ENCODE measurements at places on chromosomes 6 and 20.

DNA sequence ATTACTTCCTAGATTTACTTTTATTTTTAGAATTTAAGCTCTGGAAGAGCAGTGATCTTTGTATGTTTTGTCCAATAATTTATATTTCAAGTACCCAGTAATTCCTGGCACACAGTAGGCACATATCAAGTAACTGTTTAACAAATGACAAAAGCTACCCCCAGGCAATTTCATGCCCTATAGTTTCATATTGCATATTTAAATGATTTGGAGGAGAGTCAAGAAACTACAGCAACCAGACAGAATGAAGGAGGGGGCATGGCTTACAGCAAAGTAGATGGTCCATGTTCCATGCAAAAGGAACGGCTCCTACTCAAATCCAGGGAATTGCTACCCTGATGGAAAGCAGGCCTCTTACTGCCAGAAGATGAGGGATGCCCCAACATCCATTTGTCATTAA, 113.5 kb downstream of the ARHGAP18 start:
- DNase-seq, result no peak

- DNase-seq, result no peak
Observed at GRCh38 chr20:6051505-6051904, 2.4 kb downstream of the LRRN4 start.

DNA sequence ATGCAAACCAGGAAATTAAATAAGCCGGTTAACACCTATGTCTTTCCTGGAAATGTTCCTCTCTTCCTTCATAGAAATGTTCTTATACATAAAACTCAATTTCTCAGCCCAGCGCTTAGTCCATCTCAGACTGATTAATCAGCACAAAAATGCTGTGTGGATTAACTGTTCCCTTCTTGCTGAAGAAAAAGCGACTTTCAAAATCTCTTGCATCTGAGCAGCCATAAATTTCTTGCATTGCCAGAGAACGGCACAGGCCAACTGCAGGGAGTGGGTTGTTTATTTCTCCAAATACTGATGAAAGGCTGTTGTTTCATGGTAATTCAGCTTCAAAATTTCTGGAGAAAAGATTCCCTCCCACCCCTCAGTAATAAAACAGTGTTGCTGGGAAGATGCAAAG, 517.6 kb downstream of the BTBD3 start:
- no peak for DNase-seq

DNA sequence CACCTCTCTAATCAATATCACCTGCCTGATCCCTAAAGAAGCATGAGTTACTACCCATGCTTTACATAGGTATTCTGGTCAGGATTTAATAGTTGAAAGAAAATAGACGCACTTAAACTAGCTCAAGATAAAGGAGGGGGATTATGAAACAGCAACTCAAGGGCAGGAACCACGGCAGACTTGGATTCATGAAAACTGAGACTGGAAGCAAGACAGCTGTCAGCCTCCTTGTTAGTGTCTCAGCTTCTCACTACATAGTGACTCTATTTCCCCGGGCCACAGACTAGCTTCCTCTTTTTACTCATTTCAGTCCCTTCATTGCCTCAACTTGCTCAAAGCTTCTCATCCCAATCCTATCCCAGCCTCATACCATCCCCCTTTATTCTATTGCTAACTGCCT, 4.3 kb upstream of the SH3BGRL2 start:
- DNase-seq, result no peak

DNA sequence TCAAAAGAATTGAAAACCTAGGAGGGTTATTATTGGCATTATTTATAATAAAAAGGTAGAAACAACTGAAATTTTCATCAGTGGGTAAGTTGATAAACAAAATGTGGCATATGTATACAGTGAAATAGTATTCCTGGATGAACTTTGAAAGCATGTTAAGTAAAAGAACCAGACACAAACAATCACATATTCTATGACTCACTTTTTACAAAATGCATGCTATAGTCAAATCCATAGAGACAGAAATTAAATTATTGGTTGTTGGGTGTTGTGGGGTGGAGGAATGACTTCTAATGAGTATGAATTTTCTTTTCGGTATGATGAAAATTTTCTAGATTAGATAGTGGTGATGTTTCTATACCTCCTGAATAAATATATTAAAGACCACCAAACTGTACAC, 94.6 kb downstream of the LRRC1 start:
- DNase-seq, result no peak

DNA sequence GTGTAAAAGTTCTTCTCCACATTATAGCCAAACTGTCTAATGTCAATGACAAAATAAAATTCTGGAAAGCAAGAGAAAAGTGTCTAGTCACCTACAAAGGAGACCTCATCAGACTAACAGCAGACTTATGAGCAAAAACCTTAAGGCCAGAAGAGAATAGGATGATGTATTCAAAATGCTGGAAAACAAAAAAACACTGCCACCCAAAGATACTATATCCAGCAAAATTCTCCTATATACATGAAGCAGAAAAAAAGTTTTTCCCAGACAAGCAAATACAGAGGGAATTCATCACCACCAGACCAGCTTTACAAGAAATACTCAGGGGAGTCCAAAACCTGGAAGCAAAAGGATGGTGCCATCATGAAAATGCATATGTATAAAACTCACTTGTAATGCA, 755.6 kb upstream of the CITED2 start:
- no peak for DNase-seq

DNA sequence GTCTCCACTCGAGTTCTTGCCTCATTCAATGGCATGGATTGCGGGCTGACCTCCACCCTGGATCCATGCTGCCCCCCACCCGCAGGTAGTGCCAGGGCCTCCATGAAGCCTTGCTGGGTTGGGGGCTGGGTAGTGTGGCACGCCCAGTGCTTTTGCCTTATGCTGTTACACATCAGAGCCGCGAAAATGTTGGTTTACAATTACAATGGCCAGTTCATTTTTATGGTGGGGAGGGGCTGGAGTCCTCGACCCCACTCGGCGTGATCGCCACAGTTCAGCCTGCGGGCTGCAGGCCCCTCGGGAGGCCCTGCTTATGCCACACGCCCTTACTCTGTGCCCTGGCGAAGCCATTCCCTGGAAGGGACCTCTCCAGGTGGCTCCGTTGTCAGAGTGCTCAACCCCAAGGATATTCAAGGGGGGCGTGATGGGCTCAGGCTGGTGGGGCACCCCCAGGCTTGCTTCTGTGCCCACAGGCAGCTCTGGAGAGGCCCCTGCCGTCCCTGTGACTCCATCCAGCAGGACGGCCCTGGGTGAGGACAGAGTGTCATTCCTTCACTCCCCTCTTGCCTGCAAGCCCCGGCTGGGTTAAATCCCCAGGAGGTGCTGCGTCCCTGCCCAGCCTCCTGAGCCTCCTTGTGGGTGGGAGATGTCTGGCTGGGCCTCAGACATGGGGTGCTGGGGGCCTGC, 14.8 kb downstream of the ITPA start:
- DNase-seq, result no peak

DNA sequence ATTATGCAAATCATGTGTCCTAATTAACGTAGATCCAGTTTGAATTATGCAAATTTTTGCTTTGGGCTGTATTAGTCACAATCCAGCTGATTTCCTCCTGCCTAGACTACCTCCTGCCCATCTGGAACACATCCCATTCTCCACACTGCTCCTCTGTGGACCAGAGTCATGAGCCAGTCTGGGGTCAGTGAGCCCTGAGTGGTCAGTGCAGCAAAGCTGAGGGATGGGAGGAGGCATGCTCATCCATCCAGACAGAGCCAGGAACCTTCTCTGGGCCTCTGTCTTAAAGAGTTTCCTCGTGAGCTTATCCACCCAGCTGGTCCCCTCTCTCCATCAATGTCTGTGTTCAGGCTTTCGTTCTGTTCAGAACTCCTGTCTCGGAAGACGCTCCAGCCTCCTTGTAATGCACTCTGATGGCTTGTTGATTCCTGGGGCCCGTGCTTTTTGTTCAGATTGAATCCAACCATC, 747.8 kb downstream of the PTPRT start:
- no peak for DNase-seq

DNA sequence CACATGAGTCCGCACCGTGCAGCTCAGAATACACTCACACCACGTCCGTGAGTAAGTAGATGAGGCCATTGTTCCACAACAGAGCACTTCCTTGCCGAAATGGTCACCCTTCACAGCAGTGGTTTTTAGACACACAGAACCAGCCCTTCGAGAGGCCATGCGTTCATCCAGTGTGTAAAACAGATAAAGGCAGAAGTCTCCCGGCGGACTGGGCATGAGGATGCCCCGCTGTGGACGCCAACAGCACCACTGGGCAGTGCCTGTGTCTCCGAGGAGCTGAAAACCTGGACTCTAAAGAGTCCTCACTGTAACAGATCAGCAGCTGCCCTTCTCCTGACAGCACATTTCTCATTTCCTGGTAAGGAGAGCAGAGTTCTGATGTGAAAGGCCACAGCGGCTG, 75.2 kb downstream of the WDR27 start:
- DNase-seq, result no peak

- DNase-seq, result no peak
Observed at GRCh38 chr20:48681201-48681872, 146.5 kb downstream of the PREX1 start.

- DNase-seq, result no peak
Observed at GRCh38 chr20:3447321-3447720, 23.5 kb upstream of the ATRN start.

DNA sequence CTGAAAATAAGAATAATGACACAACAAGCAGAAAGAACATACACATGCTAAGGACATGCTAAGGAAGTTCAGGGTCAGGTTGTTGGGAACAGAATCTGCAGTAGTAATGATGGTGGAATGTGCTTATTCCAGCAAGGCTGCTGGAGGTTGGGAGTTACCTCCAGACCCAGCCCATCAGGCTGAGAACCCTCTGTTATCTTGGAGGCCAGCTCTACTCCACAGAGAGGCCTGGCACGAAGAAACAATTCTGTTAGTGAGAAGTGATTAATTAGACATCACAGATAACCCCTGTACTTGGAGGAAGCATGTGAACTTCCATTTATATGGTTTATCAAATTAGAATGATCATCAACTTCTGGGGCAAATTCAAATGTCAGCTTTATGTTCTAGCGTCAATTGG, 22.1 kb upstream of the ARHGAP18 start:
- DNase-seq, result no peak

DNA sequence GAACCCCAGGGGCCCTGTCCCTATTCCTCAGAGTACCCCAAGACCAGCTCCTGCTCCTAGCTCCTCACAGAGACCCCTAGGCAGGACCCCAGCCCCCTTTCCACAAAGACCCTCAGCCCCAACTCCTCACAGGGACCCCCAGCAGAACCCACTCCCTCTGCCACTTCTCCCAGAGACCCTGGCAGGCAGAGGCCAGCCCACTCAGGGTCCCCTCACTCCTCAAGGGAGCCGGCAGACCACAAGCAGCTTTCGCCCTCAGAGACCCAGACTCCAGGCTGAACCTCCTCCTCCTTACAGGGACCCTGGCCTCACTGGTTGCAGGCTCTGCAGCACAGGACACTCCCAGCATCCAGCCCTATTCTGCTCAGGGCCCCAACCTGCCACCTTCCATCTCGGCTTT, 575 bp downstream of the SLC44A4 start:
- no peak for DNase-seq

DNA sequence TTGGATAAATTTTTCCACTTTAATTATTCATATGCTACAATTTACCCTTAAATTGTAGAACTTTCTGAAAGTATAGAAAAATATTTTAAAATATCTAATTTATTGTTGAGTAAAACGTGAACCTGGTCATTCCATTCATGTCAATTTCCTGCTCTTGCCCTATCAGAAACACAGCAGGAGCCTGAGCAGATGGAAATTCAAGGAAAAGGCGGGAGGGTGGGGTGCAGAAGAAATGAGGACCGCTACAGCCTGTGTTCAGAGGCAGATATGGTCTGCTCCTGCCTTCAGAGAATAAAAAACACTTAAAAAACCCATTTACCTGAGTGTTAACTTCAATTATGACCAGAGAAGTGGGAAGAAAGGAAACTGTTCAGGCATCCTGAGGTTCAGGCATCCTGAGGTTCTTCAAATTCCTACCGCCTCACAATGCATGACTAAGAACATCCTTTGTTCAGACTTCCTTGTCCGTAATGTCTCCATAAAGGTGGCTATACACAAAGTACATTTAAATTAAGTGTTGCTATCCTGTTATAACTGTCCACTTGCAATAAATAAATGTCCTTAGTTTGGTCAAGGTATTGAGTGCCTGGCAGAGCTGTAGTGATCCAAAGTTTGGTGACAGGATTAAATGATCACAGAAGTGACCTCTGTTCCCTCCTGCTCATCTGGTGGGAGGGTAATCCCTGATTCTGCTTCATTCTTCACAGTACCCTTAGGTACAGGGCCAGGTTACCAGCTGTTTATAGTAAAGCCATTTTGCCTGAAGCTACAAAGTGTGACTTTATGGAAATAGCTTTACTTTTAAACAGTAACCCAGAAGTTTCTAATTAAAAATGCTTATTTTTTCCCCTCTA, 109.1 kb downstream of the MAN1A1 start:
- DNase-seq, result no peak

GRCh38 chr6:73614802-73615201, 39.0 kb downstream of the SLC17A5 start:
- no peak for DNase-seq

DNA sequence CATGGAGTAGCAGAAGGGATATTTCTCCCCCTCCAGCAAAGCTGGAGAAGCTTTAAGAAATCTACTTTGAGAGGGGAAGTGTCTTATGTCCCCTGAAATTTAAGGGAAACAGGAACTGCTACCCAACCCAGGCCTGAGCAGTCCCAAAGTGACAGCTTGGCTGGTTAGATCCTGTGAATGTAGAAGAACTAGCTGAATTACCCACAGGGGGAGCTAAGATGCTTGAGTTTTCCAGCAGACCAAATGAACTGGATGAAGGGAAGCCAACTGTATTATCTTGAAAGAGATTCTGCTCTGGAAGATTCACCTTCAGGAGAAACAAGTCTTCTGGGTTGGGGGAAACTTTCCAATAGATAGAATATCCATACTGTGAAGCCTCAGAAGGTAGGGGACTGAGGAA, 303.3 kb upstream of the MMS22L start:
- DNase-seq, result no peak

GRCh38 chr6:108168090-108168463, 2.3 kb downstream of the NR2E1 start:
- no peak for DNase-seq

GRCh38 chr6:137853569-137854213, 13.4 kb upstream of the TNFAIP3 start:
- no peak for DNase-seq

- DNase-seq, result no peak
Observed at GRCh38 chr20:63054103-63054474, 47.3 kb upstream of the BHLHE23 start.

- DNase-seq, result no peak
Observed at GRCh38 chr6:136749359-136749997, 42.8 kb downstream of the MAP3K5 start.

DNA sequence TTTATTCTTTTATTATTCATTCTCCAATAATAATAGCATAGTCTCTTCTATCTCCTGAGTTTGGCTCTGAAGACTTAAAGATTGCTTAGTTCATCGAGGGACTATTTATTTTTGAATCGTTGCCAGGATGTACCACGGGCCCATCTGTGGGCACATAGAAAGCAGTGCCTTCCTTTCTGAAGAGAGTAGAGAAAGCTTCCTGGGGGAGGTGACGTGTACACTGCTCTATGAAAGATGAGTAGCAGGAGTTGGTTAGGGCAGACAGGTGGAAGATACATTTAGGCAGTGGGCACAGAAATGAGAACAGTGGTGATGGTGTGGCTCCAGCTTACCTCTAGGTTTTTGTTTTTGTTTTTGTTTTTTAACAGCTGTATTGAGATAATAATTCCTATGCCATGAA, 98.4 kb downstream of the CDKAL1 start:
- no peak for DNase-seq

- no peak for DNase-seq
Observed at GRCh38 chr6:69238067-69238466, 558.7 kb downstream of the LMBRD1 start.

All from activated T-cell treated with anti-CD3 and anti-CD28 coated beads for 24 hours (primary cell).